ENCODE measurements at places on chromosomes 11 and 22.

DNA sequence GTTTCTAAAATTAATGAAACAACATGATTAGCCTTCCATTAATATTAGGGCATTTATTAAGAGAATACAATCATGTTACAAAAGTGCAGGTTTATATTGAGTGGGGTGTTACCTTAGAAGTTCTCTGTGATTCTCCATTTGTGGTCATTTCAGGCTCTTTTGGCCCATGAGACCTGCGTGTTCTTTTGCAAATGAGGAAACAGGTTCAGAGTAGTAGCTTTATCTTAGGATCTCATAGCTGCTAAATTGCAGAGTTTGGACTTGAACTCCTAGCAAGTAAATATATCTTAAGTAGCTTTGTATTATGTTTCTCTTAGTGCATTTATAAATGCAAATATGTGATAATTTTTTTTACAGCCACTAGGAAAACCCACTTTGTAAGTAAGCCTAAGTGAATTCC, 18.3 kb downstream of the FAR1 start:
- DNase-seq: no peak

DNA sequence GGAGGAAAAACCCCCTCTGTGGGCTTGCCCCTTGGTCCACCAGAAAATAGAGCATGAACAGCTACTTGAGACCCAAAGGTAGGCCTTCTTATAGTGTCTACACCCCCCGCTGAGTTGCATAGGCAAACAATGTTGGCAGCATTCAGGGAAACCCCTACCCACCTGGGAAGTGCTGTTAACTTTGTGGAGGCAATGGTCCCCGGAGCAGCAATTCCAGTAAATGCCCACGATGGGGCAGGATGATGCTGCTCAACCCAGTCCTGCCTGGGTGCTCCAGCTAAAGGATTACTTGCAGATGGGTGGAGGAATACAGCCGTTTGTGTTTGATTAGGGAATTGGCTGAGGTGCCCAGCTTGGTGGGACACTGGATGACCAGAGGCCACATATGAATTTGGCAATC, 381.3 kb upstream of the ANO5 start:
- DNase-seq: no peak

- no peak for DNase-seq
Observed at GRCh38 chr11:133053124-133053776, 479.1 kb downstream of the OPCML start.

- no peak for DNase-seq
Observed at GRCh38 chr11:94151903-94152677, 23.4 kb downstream of the PANX1 start.

DNA sequence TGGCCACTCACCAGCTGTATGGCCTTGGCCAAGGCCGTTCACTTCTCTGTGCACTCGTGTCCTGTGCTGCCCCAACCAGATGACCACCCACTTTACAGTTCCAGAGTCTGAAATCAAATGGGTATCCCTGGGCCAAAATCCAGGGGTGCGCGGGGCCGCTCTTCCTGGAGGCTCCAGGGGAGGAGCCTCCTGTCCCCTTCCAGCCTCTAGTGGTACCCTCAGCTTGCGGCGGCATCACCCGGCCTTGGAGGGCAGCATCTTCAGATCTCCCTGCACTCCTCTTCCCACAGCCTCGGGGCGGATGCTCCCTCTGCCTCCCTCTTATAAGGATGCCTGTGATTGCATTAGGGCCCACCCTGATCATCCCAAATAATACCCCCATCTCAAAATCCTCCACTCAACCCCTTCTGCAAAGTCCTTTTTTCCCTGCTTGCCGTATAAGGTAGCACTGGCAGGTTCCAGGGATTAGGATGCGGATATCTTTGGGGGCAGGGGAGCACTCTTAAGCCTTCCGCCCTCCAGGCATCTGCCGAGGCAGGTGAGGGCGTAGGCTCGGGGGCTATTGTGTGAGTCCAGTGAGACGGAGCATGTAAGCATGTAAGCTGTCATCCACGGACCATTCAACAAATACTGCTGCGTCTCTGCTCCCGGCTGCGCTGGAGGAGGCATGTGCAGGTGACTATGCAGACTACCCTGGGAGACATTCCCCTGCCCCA, 24.4 kb upstream of the SHISAL1 start:
- no peak for DNase-seq

DNA sequence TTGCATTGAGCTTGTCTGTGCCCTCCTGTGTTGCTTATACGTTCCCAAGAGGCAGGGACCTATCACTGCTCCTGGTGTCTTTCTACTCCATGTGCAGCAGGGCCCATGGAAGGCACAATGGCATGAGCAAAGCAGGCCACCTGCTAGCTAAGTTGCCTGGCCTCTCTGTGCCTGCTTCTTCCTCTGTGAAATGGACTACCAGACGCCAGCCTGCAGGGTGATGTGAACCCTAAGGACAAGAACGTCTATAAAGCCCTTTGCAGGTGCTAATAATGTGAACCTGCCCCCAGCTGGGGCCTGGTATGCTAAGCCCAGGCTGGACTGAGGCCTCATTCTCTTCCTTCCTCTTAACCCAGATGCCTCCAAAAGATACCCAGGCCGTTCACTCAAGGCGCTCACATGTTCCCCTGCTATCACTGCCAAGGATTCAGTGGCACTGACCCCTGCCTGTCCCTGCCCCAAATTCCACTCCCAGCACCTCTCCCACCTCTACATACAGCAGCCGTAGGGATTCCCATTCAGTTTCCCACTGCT, 4.0 kb downstream of the GUCD1 start:
- DNase-seq: no peak

DNA sequence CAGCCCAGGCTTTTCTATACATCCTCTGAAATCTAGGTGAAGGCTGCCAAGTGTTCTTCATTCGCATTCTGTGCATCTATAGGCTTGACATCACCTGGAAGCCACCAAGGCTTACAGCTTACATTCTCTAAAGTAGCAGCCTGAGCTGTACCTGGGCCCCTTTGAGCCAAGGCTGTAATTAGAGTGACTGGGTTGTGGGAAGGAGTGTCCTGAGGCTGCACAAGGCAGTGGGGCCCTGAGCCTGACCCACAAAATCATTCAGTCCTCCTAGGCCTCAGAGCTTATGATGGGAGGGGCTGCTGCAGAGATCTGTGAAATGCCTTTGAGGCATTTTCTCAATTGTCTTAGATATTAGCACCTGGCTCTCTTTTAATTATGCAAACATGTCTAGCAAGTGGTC, 33.0 kb upstream of the RDX start:
- no peak for DNase-seq
